Testis (tissue), 5 donors: ENCODE measurements at places on chromosomes 2 and 18.

GRCh38 chr2:148568597-148568996, 76.0 kb upstream of the EPC2 start:
- no peak for DNase-seq

GRCh38 chr2:36677386-36677785, 19.1 kb upstream of the VIT start:
- no peak for DNase-seq

DNA sequence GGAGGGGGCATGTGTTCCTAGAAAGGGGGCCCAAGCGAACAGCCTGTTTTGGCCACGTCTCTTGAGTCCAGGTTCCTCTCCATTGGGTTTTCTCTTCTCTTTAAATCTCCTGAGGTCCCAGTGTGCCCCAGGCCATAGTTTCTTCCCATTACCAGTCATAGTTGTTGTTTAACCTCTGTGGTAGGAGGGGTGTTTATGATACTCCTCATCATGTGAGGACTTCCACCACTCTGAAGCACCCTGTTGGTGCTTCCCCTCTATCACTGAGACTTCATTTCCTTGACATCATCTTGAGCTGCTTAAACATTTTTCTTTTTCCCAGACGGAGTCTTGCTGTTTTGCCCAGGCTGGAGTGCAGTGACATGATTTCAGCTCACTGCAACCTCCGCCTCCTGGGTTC, 45.9 kb downstream of the WIPF1 start:
- DNase-seq = no peak

DNA sequence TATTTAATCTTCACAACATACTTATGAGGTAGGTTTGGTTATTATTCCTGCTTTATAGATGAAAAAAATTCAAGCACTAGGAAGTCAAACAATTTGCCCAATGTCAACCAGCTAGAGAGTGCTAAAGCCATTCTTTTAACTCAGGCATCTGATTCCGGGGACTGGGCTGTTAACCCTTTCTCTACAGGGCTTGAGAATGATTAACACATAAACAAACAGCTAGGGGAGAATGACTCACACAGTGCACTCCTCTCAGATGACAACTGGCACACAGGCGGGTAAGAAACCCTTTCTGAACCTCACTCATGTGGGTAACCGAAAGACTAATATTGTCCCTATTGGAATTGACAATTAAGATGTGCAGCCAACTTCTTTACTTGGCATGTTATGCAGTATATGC, 86.3 kb upstream of the FSHR start:
- no peak for DNase-seq

DNA sequence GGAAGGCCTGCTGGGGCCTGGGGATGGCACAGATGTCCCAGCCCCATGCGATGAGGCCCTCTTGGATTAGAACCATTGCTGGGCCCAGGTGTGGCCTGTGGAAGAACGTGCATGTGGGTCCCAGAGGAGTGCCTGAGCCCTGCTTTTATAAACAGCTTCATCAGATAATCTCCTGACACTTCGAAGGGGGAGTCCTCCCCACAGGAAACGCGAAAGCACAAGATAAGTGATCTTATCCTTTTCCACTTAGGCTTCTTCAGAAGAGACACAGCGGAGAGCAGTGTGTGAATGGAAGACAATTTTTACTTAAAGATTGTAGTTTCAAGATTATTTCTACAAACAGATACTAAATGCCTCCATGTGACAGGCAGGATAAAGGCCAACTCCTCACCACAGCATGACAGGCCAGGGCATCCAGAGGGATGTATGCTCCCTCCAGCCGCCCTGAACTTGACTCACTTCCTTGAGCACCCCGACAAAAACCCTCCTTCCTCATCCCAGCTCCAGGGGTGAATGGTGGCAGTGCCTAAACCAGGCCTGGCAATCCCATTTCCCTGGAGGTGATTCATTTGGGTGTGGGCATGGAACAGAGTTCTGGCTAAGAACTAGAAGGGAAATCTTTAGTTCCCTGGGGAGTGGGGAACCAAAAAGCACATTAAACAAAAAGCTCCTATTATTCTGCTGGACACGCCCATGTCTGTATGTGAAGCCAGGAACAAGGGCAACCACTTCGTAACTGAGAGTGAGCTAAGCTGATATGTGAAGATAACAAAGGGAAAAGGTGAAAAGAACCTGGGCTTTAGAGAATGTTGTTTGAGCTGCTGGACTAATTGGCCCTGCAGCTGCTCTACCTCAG, 56.2 kb upstream of the TMEM163 start:
- no peak for DNase-seq

- DNase-seq = no peak
Measured at GRCh38 chr2:233247744-233248143, 3.7 kb upstream of the ATG16L1 start.

DNA sequence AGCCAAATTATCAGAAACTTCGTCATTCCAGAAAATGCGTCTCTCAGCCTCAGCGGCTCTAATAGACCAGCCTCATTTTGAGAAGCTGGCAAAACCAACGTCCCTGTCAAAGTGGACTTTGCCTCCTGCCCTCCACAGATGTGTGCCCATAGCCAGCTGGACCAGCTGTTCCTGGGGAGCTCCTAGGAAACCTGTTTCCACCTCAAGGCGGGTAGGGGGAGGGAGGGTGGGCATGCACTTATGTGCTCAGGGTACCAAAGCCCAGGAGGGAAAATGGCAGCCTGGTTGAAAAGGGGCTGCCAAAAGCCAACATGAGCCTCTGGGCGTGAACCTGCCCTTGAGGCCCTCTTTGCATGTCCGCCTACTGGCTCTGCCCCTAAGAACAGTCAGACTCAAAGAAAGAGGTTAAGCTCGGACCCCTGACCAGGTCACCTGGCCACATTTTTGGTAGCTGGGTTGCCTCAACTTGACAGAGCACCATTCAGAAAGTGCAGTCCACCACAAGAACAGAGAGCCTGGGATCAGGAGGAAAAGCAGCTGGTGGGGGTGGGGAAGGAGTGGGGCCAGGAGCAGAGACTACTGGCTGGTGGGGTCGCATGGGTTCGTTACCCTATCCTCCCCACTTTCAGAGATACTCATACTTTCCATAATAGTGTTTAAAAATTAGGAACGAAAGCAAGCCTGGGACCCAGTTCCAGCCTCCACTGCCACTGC, 3.5 kb downstream of the PER2 start:
- no peak for DNase-seq

DNA sequence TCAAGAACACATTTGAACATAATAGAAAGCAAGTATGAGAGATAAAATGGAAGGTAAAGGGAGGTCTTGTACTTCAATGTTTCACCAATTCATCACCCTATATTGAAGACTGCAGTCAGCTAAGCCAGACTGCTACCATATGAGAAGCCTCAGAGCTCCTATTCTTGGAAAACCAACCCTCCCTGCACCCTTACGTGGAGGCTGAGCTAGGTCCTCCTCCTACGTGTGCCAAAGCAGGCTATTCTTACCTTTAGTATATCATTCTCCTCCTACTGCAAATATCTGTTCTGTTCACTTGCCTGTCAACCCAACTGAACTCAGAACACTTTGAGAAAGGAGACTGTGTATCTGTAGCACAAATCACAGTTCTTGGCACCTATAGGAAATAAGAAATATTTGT, 255.8 kb upstream of the HNRNPA3 start:
- DNase-seq = no peak

DNA sequence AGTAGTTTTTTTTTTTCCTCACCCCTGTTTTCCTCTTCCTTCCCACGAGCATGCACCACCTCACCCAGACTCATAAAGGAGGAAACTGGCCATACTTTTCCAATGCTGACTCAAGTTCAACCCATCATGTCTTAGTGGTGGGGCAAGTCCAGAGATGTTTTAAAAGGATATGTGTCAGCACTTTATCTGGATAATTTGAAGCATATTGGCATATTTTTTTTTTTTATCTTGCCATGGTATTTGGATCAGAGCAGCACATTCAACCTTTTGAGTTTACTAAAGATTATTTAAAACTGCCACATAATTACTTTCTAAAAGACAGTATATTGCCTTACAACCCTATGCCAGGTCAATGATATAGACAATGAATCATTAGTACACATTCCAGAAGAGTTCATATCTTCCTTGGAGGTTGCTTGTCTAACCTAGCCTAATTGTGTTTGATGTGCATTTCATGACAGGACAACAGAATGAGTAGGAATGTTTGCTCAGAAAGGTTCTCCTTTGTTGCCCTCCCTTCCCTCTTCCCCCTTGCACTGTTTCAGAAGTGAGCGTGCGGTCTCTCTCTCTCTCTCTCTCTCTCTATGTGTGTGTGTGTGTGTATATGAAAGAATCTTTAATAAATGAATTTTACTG, 950.7 kb upstream of the FAM98A start:
- DNase-seq = no peak

GRCh38 chr2:55111570-55112228, 61.4 kb upstream of the RTN4 start:
- peak; percentile 22 for DNase-seq

- DNase-seq = no peak
Measured at GRCh38 chr2:34705551-34706247, 1106.6 kb upstream of the FAM98A start.

- no peak for DNase-seq
Measured at GRCh38 chr2:102110596-102111334, 31.8 kb upstream of the IL1R1 start.

GRCh38 chr18:39318462-39318861, 1752.9 kb upstream of the CELF4 start:
- no peak for DNase-seq

DNA sequence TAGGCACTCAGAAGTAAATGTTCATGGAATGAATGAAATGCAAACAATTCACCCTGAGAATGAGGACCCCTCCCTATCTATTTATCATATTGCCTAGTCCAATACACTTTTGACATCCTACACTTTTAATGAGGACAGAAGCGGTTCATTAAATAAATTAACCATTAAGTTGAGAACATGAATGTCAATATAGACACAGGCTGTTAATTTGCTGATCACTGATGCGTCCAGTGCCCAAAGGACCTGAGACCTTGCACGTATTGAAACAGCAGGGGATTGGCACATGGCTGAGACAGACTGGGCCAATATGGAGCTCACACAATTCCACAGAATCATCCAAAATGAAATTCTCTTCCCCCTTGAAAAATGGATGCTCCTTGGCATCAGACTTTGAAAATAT, 430.0 kb downstream of the SLC4A3 start:
- DNase-seq = no peak

DNA sequence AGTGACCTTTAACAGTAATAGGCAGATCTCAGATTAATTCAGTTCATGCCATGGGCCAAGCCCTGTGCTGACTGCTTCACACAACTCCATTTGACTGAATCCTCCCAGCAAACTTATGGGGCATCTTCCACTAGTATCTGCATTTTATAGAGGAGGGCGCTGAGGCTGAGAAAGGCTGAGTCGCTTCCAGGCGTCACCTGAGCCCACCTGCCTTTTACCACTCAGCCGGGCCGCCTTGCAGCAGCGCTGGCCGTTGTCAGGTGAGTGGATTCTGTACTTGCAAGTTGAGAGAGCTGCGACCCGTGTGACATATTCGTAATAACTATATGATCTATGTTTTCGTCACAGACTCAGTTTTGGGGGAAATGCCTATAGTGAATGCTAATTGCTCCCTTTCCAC, 59.3 kb upstream of the B3GNT7 start:
- DNase-seq = no peak

DNA sequence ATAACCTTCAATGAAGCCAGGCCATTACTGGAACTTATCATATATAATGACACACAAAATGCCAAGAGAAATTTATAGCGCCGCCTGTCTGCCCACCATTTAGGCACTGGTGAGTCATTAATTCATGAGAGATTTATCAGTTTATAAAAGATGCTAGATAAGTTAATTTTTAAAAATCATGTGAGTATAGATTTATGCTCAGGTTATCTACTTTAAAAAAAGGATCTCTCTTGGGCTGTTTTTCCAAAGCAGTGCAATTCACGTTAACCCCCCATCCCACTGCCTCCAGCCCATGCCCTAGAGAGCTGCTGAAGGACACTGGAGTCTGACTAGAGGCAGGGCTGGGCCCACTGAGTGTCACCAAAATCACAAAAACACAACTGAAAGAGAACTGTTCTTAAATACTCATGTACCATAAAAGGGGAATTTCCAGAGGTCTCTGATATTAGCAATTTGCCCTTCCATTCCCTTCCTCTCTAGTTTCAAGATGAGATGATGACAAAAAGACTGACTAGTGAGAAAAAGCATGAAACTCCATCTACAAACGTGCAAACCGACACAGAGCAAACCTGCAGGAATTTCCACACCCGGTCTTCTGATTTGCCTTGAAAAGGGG, 160.8 kb downstream of the BCL2 start:
- no peak for DNase-seq

- no peak for DNase-seq
Measured at GRCh38 chr2:76491503-76491902, 780.8 kb upstream of the GCFC2 start.

GRCh38 chr2:172105471-172106107, 2.9 kb upstream of the DLX2 start:
- no peak for DNase-seq

GRCh38 chr2:19746137-19746600, 155.6 kb downstream of the TTC32 start:
- no peak for DNase-seq

DNA sequence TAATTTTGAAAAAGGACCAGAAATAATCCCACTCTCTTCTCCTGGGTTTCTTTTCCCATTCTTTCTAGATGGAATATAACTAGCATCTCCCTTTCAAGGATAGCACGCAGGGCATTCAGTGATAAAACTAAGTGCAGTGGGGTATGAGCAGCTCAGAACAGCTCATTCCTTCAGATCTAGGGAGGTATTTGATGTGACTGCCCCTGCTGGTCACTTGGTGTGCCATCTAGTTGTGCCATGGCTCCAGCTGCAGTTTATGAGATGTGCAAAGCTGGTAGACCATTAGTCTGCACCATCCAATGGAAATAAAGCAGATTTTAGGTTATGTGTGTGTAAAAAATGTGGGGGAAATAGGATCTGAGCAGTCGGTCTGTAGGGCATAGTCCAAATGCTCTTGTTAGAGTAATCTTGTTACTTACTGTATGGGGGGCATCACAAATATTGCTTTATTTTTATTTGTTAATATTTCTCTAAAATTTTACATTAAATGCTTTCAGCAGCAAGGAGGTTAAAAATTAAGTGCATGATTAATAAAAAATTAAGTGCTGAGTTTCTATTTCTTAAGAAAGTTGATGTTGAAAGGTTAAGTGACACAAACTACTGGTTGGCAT, 38.9 kb downstream of the CTAGE1 start:
- DNase-seq = peak; percentile 70

DNA sequence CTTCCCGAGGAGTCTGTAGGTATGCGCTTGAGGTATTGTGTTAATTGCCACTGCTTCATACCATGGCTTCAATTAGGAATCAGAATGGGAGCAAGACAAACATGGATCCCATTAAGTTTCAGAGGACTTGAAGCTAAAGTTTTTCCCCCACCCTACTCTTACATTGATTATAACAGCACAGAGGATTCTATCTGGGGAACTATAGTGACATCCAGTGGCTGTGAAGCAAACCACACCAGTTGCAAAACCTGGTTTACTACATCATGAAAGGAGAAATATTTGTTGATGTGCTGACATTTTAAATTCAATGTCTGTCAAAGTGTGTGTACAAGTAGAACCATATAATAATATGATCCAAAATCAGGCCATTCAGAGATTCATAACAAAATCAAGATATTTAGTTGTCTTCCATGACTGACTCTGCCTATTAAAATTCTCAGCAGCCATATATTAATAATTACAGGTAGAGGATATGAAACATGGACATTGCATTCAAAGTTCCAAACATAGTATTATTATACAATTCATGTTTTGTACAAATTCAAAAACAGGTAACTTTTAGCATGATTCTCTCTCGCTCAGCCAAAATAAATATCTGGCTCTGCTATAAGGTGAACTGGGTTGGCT, 82.9 kb downstream of the GRB14 start:
- DNase-seq = no peak

GRCh38 chr18:76672627-76673026, 149.7 kb upstream of the ZNF236 start:
- no peak for DNase-seq
